ENCODE measurements at places on chromosomes 4 and X.

DNA sequence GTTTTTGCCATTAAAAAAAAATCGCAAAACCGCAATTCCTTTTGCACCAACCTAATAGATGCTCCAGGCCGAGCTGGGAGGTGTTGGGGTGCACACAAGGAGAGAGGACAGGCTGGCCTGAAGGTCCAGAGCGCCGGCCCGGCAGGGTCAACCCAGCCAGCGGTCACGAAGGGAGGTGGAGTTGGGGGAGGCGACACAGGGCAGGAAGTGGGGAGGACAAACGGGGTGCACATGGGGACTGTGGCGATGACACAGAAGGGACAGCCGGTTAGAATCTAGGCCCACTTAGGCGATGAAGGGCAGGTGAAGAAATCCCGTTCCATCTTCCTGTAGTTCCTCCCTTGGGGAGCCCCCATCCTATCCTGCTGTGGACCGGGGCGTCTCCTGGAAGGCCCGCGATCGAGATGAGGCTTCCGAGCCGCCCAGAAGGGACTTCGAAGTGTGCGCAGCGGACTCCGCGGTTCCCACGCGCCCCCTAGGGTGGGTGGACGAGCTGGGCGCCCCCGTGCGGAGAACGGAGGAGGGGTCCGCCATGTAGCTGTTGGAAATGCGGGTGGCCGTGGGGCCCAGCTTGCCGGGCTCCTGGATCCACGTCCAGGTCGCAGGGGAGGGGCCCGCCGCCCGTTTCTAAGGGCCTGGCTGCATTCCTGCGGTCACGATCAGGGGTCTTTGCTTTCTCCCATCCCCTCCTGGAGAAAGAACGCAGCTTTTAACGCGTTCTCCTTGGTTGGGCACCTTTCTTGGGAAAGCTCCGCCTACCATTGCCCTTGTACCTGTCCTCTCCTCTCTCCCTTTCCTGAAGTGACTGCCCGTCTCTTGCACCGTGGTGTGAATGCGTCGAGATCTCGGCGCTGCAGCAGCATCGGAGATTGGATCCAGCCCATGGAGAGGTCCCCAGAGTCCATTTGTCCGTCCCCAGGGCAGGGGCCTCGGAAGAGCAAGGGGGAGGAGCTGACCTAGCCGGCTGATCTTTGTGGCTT is 17.0 kb upstream of the HPF1 start:
- DNase-seq: no peak

DNA sequence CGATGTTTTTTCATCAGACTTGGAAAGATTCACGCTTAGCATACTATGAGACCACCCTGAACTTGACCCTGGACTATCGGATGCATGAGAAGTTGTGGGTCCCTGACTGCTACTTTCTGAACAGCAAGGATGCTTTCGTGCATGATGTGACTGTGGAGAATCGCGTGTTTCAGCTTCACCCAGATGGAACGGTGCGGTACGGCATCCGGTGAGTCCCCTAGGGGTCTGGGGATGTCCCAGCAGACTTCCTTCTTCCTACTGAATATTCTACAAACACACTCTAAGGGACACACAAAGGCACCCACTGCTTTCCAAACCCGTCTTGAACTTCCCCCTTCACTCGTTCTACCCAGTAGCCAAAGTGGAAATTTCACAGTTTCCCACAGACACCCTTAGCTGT is 9.3 kb downstream of the GABRQ start:
- DNase-seq: no peak

DNA sequence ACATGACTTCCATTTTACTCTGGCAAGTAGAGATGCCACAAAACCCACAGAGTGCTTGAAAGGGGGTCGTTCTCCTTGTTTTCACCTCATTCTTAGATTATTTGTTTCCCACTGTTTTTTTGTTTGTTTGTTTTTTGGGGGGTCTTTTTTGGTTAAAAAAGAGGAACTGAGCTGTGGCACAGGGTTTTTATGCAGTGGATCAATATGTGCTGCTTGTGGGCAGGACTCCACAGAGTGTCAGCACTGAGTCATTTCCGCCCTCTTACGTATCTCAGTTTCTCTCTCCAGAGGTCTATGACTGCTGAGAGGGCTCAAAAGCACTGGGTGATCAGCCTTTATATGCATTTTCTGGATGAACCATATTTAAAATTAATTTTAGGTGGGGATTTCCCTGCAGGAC is 268.1 kb upstream of the GRID2 start:
- DNase-seq: no peak

DNA sequence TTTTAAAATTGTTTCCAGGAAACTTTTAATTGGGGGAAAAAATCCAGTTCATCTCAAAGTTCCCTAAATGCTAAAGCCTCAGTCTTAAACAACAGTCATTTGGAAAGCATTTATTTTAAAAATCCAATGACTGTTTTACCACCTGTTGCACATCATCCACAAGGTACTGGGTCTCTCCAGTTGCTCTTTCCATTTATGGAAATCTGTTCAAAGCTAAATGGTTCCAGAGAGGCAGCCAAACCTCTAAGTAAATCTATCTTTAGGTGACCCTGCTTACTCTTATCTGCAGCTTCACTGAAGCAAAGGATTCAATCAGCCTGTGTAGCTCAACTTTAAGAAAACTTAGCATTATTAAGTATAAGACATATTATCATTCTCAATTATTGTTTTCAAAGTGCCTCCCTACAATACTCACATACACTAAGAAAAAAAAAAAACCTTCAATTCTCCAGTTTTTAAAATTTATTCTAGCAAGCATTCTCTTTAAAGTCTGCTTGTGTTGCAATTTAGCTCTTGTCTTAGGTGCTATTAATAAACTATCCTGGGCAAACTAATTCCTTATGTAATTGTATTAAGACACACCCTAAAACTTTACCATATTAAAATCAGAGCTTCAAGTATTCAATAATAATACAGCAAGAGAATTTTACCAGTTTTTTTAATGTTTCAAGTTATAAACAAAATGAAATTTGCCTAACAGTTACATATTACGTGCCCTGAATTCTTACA is 60.6 kb downstream of the NOCT start:
- no peak for DNase-seq

DNA sequence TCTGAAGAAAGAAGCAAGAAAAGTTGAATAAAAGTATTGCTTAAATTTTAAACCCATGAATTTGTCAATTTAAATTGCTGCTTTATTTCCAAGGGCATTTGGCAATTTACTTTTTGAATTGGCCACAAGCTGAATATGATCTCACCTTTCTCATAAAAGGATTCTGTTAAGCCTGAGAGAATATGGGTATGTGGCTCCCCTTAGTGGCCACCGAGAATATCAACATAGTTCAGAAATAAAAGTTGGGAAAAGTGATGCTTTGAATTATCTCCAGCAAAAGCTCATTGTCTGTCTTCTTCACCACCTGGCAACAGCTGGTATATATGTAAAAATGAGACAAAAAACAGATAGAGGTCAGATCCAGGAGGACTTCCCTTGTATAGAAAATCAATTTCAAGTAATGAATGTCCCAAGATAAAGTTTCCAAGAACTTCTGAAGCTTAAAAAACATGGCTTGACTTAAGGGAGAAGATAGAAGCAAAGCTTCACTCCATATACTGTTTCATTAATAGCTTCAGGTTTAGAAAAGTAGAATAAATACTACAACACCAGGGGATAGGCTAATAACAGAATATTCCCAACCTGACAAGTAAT is 290.7 kb upstream of the FAM241A start:
- no peak for DNase-seq
